ENCODE measurements at places on chromosomes 7 and 10.

DNA sequence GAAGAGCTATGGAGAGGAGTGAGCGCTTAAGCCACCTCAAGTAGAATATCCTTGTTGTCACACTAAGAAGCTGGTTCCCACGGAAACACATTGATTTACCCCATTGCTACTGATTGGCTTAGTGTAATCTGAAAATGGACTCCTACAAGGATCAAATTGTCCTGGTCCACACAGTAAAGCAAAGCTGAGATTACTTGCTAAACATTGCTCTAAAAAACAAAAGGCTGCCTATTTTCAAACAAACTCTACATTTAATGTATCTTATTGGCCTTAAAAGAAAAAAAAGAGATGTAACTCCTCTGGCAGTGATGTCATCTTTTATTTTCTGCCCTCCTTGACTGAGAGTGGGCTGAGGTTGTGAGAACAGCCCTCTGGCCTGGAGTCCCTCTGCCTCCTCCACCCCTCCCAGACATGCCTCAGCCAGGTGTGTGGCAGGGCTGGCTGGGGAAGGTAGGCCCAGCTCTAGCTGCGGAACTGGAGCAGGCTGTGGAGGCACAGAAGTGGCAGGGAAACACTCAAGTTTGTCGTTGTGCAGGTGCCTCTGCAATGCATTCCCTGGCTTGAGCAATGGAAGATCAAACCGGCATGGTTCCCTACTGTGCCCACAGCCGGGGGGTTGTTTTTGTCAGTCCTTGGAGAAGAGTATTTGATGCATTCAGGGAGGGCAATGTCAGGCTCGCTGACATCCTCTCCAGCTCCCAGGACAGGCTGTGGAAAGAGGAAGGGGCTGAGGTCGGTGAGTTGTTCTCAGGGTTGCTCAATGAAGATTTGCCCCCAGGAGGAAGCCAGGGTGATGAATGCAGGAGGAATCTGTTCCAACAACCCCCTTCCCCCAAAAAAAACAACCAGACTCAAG is 9.1 kb downstream of the KLF6 start:
- no peak for DNase-seq

GRCh38 chr7:103080923-103081322 is 6.0 kb downstream of the ARMC10 start:
- no peak for DNase-seq

DNA sequence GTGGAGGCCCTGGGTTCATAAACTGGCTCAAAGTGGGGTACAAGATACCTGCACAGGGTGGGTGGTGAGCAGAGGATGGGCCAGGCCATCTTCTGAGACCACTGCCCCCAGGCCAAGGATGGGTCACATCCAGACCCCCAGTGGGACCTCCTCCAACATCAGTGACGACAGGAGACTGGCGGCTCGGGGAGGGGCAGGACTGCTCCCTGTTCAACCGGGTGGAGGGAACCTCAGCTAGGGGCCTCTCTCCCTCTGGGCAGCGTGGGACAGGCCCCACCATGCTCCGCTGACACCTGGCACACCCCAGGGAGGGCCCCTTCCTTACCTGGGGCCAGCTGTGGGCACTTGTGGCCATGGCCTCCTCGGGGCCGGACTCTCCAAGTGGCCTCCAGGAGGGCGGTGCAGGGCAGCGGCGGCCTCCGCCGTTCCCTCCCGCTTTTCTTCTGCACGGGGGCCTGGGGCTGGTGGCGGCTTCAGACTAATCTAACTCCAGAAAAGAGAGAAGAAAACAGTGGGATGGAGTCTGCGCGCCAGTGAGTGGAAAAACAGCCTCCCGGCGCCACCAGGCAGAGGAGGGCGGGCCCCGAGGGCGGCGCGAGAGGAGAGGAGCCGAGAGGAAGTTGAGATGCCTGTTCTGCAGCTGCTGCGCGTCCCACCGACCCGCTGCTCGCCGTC is at the start of gene CALHM2:
CALHM2 (minus strand) TSS at position 540 of the 675 bp plus-strand sequence. CDS start 2,429 bp downstream, outside the sequence.
- peak; percentile 45 for DNase-seq

GRCh38 chr10:48794074-48794473 is 109.4 kb downstream of the WDFY4 start:
- DNase-seq = no peak

- DNase-seq = no peak
Measured at GRCh38 chr10:48606530-48607355, 1.9 kb upstream of the ARHGAP22 start.

GRCh38 chr10:91389636-91390512 is 20.3 kb upstream of the HECTD2 start:
- DNase-seq = no peak

- DNase-seq = no peak
Measured at GRCh38 chr7:41877118-41877517, 174.2 kb upstream of the INHBA start.

GRCh38 chr10:50369931-50370330 is 118.6 kb upstream of the ASAH2 start:
- DNase-seq = no peak

DNA sequence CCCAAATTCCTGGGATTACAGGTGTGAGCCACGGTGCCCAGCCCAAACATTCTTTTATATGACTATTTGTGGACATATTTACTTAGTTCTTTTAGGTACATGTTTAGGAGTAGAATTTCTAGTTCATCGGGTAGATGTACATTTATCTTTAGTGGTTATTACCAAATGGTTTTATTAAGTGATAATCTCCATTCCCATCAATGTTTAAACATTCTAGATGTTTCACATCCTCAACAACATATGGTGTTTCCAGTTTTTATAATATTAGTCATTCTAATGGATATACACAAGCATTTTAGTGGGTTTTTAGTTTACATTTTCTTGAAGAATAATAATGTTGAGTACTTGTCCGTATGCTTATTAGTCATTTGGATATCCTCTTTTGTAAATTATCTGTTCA is 131.7 kb downstream of the RTKN2 start:
- DNase-seq = no peak

- DNase-seq = no peak
Measured at GRCh38 chr7:54664235-54665228, 94.5 kb downstream of the SEC61G start.

DNA sequence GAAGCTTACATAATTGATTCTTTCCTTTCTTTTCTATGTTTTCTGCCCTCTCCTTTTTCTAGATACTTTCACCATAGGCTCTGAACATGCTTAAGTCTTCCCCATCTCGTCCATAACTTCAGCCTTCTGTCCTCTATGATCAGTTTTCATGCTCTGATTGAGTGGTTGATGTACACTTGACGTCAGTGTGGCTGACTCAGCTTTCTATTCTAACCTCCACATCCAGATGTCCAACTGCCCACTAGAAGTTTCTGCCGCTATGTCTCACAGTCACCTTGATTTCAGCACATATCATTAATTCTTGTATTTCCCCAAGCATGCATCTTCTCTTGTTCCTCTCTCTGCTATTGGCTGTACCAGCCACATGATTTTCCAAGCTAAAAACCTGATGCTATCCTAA is 15.0 kb downstream of the CDK14 start:
- no peak for DNase-seq

DNA sequence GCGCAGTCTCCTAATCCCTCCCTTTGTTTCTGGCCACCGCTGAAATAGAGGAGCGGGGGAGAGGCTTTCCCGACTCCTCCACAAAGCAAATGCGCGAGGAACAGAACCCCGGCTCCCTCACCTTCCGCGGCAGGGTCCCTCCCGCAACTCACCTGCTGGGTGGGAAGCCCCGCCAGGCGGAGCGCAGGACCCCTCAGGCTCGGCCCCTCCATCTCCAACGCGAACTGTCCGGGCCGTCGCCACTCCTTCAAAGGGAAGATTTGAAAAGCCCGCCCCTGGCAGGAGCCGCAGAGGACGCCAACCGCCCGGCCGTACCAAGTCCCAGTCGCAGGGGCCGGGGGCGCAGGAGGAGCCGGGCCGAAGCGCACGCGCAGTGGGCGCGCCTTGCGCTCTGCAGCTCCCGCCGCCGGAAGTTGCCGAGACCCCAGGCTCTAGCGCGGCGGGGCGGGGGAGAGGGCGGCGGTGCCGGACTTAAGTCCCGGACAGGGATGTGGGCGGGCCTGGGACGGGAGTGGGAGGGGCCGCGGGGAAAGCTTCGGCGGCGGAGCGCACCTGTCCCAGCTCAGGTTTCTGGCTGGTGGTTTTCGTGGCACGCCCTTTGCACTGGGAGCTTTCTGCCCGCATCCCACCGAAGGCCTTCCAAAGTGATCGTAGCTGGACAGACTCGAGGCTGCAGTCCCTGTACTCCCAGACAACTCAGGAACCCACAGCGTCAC is at the start of gene RTKN2:
RTKN2 (minus strand) TSS at position 446 of the 716 bp plus-strand sequence; CDS start at position 212, 234 bp downstream.
- peak; percentile 63 for DNase-seq

DNA sequence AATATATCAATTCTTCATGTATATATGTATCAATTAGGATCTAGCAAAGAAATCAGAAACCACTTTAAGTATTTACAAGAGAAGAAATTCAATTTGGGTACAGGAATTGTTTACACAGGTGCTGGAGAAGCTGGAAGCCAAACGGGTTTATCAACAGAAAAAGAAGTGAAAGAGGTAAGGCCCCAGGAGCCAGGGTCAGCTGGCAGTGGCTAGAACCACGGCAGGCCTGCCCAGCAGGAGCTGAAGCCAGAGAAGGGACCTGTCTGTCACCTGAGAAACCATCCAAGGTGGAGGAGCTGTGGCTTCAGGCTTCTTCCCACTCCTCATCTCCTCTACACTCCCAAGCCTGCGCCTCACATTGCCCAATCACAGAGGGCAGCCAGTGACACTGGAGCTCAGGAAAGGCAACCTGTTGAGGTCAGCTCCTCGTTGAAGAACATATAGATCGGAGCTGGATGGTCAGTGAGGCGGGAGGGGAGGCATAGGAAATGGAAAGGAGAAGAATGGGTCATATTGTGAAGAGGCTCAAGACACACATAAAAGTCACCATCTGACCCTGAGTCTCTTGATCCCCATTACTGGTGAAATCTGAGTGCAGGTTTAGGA is 182.6 kb downstream of the REEP3 start:
- no peak for DNase-seq

DNA sequence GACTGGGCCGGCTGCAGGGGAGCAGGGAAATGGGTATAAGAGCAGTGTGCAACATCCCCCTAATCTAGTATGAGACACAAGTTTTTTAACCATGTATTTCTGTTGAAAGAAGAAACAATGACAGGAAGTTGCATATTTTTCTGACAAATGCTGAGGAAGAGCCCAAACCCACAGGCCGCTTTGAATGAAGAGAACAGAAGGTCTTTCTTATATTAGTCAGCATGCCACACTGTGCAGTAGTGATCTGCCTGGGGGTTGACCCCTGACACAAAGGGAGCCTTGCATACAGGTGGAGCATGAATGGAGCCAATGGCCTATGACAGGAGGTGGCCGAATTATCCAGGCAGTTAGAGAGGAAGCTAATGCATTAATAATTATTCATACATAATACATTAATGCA is 518.3 kb downstream of the PLXDC2 start:
- no peak for DNase-seq

DNA sequence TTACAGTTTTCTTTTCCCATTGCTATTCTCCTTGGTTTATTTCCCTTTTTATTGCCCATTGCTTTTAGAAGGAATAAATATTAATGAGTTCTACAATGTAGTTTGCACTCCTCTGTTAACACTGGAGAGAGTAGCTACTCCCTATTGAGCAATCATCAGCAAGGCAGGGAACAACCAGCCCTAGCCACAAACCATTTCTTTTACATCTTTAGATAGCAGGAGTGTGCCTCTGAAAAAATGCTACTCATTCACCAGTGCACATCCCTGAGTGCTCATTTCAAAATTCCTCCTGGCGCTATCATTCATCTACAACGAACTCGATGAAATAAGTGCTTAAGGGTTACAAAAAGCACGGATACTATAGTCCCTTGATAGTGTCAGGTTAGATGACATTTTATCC is 252.9 kb downstream of the THSD7A start:
- DNase-seq = no peak

- no peak for DNase-seq
Measured at GRCh38 chr7:83819911-83820310, 171.0 kb upstream of the SEMA3E start.

- no peak for DNase-seq
Measured at GRCh38 chr7:95794917-95795515, 22.7 kb downstream of the DYNC1I1 start.

- no peak for DNase-seq
Measured at GRCh38 chr7:15213093-15213492, 310.5 kb upstream of the DGKB start.

GRCh38 chr10:62899311-62899710 is 83.1 kb upstream of the EGR2 start:
- no peak for DNase-seq

- DNase-seq = no peak
Measured at GRCh38 chr10:43262397-43262901, 4.4 kb downstream of the RASGEF1A start.

DNA sequence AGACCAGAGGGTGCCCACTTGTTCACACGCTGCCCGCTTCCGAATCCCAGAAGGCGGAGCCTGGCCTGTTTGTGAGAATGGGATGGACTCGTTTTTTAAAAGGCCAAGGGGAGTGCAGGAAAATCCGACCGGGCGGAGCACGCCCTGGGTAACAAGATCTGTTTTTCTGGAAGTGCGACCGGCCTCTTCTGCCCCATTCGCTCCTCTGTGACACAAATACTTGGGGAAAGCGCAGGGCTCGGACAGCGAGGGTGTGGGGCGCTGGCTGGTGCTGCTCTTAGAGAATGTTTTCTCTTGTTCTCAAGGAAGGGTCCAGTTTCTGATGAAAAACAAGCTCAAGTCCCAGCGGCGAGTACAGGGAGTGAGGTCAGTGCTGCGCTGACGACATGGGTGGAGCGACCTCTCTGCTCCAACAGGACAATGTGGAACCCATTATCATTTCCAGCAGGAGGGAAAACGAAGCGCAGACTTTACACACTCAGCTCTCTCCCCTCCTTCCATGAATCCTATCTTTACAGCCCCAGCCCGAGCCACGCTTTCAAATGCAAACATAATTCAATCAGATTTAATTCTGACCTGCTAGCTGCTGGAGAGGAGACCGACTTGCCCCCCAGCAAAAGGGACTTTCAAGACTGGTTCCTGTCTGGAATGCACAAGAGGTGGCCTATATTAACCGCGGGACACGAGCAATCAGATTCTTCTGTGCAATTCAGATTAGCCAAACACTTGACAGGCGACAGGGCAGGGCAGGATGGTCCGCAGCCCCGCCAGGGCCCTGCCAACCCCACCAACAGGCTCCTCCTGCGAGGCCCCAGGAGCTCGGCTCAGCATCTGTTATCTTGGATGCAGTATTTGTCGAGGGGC is 1.1 kb downstream of the RADIL start:
- DNase-seq = no peak

- DNase-seq = no peak
Measured at GRCh38 chr10:118412132-118412760, 70.1 kb upstream of the FAM204A start.

GRCh38 chr7:38177621-38178003 is 433 bp upstream of the STARD3NL start:
- no peak for DNase-seq

DNA sequence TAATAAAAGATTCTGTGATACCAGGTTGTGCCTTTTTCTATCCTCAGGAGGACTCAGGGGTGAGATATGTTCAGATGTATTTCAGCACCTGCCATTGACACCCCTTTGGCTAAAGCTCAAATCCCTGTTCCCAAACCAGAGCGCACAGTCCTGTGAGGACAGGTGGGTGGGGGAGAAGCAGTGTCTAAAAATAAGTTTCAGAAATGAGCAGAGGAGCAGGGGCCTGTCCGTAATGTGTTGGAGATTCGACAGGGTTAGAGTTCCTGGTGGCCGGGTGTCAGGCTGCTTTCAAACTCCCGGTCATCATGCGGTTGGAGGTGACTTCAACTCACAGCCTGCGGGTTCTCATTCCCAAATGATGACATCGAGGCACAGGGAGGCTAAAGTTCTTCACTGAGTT is 211.5 kb downstream of the KLF6 start:
- DNase-seq = no peak

- no peak for DNase-seq
Measured at GRCh38 chr7:1103009-1103788, 15.3 kb downstream of the GPER1 start.
